ENCODE measurements at places on chromosomes 1 and 21. TPM values are rescaled to one million over a fixed set of nuclear protein-coding genes. Genes with fewer than 3 reads are reported as not detected.

DMBX1 gene
- 1.1 TPM for total RNA-seq

VWA5B1 gene
- not detected for total RNA-seq

ARHGEF16 gene
- 3.2 TPM for total RNA-seq

SPATA1 gene
- total RNA-seq, result 1.0 TPM

GGPS1 gene
- total RNA-seq, result 19.1 TPM

SERINC2 gene
- total RNA-seq, result 27.5 TPM

TMEM50B gene
- total RNA-seq, result 9.6 TPM

AQP10 gene
- not detected for total RNA-seq

SMCP gene
- not detected for total RNA-seq

All from A549 treated with Mapracorat at 1 μM for 4 hours (cell line).